Stimulated activated naive CD8-positive, alpha-beta T cell treated with anti-CD3 and anti-CD28 coated beads, Interleukin-15, amount 100 ng/mL, for 72 hours (primary cell): ENCODE measurements at places on chromosomes 6 and 20.

GRCh38 chr20:52755744-52756143, 216.4 kb upstream of the TSHZ2 start:
- no peak for DNase-seq

- DNase-seq = peak; percentile 80
Measured at GRCh38 chr6:37705239-37706051, 7.8 kb upstream of the MDGA1 start.

DNA sequence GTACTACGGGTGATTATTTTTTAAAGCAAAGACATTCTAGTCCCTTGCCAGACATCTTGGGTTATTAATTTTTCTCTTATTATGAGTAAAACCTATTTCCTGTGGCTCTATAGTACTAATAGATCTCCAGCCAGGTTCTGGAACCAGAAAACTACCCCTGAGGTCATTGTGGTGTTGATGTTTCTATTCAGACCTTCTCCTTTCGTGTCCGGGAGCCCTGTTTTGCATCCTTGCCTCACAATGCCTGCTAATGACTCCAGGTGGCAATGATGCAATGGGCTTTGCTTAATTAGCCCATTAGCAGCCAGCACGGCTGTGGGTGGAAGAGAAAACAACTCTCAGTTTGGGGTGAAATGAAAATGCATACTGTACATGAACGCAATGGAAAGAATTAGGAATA, 62.9 kb upstream of the ARG1 start:
- no peak for DNase-seq

- DNase-seq = no peak
Measured at GRCh38 chr6:154070657-154071056, 31.6 kb downstream of the OPRM1 start.
